ENCODE measurements at places on chromosomes 3 and 15. TPM values are rescaled to one million over a fixed set of nuclear protein-coding genes. Genes with fewer than 3 reads are reported as not detected.

C3orf85 gene
- total RNA-seq, result not detected

ZNF385D gene
- 25.5 TPM for total RNA-seq

LRIG1 gene
- total RNA-seq, result 108 TPM

ABHD17C gene
- 5.5 TPM for total RNA-seq

HGD gene
- total RNA-seq, result not detected

CFAP100 gene
- 2.8 TPM for total RNA-seq

COL6A5 gene
- not detected for total RNA-seq

PYGO1 gene
- total RNA-seq, result 38.0 TPM

- no peaks in the 10 kb centered on the region for H3K36me3 ChIP-seq
- H3K4me1 ChIP-seq, result no peaks in the 10 kb centered on the region
- H3K27ac ChIP-seq, result peak overlapping the region; percentile 79
- H3K27me3 ChIP-seq, result no peaks in the 10 kb centered on the region
- H3K4me3 ChIP-seq, result no peak overlapping the region
- DNase-seq, result peak; percentile 32
These were observed 59.8 kb upstream of the PSMD6 start for GRCh38 chr3:64082961-64083541.

DNA sequence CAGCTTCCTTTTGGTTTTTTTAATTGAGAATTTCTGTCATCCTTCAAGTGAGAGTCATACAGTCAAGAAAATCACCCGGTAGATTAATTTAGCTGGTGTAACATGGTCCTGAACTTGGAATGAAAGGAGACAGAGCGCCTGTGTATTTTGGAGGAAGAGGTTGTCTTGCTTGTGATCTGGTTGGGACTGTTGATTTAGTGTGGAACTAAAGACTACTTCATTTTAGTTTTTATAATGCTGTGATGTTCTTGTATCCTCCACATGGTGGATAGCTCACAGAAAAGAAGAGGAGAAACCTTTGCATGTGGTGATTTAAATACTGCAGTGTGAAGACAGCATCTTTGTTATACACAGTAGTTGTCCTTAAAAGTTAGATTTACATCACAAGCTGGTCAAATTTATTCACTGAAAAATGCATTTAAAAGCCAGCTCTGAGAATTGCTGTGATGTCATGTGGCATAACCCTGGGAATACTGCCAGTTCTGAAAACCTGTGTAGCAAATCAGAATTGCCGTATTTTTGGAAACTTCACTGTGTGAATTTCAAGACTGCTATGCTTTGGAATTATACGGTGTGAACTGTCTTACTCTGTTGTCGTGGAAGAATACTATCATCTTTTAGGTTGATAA lies 268.5 kb downstream of the PTPRG start:
- no peaks in the 10 kb centered on the region for H3K27me3 ChIP-seq
- no peaks in the 10 kb centered on the region for H3K4me1 ChIP-seq
- no peaks in the 10 kb centered on the region for H3K36me3 ChIP-seq

DNA sequence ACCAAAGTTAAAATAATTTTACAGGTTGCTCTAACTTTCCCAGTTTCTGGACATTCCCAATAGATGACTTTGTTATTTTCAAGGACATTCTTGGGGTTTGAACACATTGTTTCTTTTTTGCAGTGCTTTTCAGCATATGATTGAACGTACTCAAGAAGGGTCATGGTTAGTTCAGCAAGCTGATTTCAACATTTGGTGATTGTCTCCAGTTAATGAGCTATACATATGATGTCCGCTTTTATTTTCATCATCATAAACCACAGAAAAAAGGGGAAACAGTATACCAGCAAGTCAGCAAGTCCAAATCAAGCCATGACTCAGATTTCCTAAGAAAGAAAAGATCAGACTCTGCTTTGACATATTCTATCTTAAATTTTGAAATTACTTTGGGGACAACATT lies 69.4 kb downstream of the B3GALNT1 start:
- no peak overlapping the region for H3K4me3 ChIP-seq
- no peak for DNase-seq
- no peaks in the 10 kb centered on the region for H3K4me1 ChIP-seq
- H3K27me3 ChIP-seq, result no peaks in the 10 kb centered on the region

DNA sequence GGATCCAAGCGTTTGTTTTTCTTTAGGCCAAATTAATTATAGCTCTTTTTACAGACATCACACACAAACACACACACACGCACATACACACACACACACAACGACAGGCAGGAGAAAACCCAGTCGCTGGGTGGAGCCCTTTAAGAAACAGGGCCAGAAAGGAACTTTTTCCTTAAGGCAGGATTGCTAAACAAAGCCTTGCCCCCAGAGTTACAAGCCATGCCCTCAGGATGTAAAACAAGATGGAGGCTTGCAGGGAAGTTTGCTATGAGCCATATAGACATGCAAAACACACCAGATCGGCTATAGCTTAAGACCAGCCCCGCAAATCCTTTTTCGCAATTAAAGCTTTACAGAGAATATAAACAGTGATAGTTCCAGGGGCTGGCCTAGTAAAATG lies 16.3 kb upstream of the IQCF2 start:
- H3K27ac ChIP-seq, result no peak overlapping the region
- no peak for DNase-seq
- no peaks in the 10 kb centered on the region for H3K36me3 ChIP-seq
- no peak overlapping the region for H3K4me3 ChIP-seq
- no peaks in the 10 kb centered on the region for H3K27me3 ChIP-seq

GRCh38 chr15:62749036-62749815 lies 293.3 kb upstream of the TPM1 start:
- no peak overlapping the region for H3K4me3 ChIP-seq
- H3K27me3 ChIP-seq, result no peaks in the 10 kb centered on the region
- no peak for DNase-seq

DNA sequence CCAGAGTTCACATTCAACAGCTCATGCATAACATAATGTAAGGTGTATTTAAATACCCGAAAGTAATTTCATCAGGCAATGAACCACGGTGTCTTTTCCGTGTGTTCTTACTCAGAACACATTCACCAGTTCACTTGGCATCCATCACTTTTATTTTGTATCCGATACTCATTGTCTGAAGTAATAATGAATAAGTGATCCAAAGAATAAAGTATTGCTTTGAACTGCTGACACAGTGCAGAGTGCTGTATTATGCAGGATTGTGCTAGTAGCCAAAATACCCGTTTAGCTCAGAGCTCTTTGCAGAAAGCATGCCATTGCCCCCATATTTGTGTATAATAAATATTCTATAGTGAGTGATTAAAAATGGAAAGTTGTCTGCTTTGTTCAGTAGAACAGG lies 460.9 kb upstream of the KCNMB2 start:
- no peak overlapping the region for H3K27ac ChIP-seq
- H3K27me3 ChIP-seq, result no peaks in the 10 kb centered on the region
- no peak for DNase-seq
- peaks cover 3% of the 10 kb centered on the region for H3K4me1 ChIP-seq
- no peaks in the 10 kb centered on the region for H3K36me3 ChIP-seq

DNA sequence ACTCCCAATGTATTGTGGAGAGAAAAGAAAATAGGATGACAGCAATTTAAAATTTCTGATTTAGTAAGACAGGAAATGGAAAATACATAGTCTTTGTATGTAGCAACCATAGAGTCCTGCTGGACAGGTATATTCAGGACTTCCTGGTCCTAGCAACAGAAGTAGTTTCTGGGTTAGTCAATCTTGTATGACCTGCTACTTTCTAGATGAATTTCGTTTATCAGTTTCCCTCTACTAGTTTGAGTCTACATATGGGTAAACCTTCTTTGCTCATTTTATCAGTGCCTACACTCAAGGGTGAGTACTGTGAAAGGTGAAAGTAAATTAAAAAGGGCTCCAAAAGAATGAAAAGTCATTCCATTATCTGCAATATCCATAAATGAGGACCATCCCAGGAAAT lies 309.8 kb downstream of the UNC13C start:
- no peaks in the 10 kb centered on the region for H3K4me1 ChIP-seq
- no peak overlapping the region for H3K4me3 ChIP-seq
- no peak for DNase-seq
- no peaks in the 10 kb centered on the region for H3K27me3 ChIP-seq
- no peaks in the 10 kb centered on the region for H3K36me3 ChIP-seq
- no peak overlapping the region for H3K27ac ChIP-seq

DNA sequence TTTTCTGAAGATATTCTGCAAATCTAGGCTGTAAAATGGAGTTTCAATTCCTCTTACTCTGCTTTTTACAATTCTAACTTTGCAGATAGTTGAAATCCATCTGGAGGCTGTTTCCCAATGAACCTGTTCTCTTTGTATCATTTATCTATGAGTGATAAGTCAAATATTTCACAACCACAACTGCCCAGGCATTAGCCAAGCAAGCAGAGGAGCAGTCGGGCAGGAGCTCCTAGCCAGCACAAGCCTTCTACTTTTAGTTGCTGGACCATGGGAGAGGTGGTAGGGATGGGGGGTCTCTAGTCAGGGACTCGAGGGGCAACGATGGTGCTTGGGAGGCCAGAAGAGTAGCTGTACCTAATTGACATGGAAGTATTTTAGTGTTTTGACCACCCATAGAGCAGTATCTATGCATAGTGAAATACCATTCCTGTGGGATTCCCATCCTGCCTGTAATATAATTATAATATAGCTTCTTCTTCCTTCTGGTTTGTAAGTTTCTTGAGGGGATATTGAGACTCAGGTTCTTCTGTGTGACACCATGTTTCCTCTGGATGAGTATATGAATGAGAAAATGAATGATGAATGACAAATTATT lies 353.5 kb upstream of the IL12A start:
- H3K4me3 ChIP-seq, result no peak overlapping the region
- DNase-seq, result no peak
- no peaks in the 10 kb centered on the region for H3K27me3 ChIP-seq
- no peak overlapping the region for H3K27ac ChIP-seq

GRCh38 chr3:126654571-126655383 lies at the start of gene TXNRD3:
Gene TXNRD3 (minus strand): TSS chr3:126655124.
- peak within 1 kb of the TSS; percentile 83 for H3K4me3 ChIP-seq
- H3K27ac ChIP-seq, result peak within 1 kb of the TSS; percentile 78
- DNase-seq, result peak; percentile 81
- H3K4me1 ChIP-seq, result no peaks in the 10 kb centered on the region
- H3K36me3 ChIP-seq, result no peaks in the 10 kb centered on the region

GRCh38 chr3:87203809-87204208 lies 23.3 kb upstream of the CHMP2B start:
- H3K27ac ChIP-seq, result no peak overlapping the region
- no peaks in the 10 kb centered on the region for H3K27me3 ChIP-seq
- no peaks in the 10 kb centered on the region for H3K4me1 ChIP-seq
- no peak for DNase-seq
- H3K4me3 ChIP-seq, result no peak overlapping the region
- H3K36me3 ChIP-seq, result no peaks in the 10 kb centered on the region

- H3K27ac ChIP-seq, result peak overlapping the region; percentile 87
- DNase-seq, result no peak
- no peaks in the 10 kb centered on the region for H3K36me3 ChIP-seq
These were observed 951 bp downstream of the TARS3 start for GRCh38 chr15:101723171-101723873.

DNA sequence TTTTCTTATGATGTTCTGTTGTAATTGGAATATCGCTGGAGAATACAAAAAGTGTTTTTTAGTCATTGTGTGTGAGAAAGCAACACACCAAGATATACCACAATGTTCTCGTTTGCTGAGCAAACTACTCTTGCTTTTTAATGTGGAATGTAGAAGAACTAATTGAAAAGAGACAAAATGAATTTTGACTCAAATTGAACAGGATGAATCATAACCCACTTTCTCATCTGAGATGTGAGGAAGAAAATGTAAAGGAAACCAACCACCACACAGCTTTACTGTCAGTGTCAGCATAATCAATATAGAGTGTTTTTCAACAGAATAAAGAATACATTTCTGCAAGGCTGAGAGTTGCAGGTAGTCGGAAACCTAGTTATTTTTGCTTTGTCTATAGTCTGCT lies 448.8 kb upstream of the TPRG1 start:
- DNase-seq, result no peak
- no peaks in the 10 kb centered on the region for H3K4me1 ChIP-seq
- H3K4me3 ChIP-seq, result no peak overlapping the region
- no peak overlapping the region for H3K27ac ChIP-seq
- no peaks in the 10 kb centered on the region for H3K27me3 ChIP-seq

DNA sequence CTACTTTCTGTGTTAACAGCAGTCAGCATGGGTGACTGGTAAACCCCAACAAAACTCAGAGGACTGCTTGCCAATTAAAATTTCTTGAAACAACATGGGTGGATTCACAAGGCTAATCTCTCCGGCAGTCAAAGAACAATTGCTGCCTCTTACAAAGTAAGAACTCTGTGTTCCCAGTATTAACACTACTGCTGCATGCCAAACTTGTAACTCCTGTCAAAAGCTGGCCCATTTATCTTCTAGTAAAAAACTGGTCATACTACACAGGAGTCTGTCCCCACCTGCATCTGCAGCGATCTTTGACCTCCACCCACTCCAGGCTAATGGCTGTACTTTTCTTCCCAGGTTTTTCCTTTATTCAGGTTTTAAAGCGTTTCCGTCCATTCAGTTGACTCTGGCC lies 8.7 kb upstream of the ZNF589 start:
- no peaks in the 10 kb centered on the region for H3K27me3 ChIP-seq
- no peak for DNase-seq
- no peaks in the 10 kb centered on the region for H3K4me1 ChIP-seq
- H3K36me3 ChIP-seq, result no peaks in the 10 kb centered on the region
- H3K27ac ChIP-seq, result no peak overlapping the region

- H3K4me1 ChIP-seq, result no peaks in the 10 kb centered on the region
- no peak for DNase-seq
- H3K27ac ChIP-seq, result no peak overlapping the region
- no peaks in the 10 kb centered on the region for H3K27me3 ChIP-seq
- no peak overlapping the region for H3K4me3 ChIP-seq
- no peaks in the 10 kb centered on the region for H3K36me3 ChIP-seq
These were observed 160.7 kb downstream of the PDE8A start for GRCh38 chr15:85142312-85142711.

DNA sequence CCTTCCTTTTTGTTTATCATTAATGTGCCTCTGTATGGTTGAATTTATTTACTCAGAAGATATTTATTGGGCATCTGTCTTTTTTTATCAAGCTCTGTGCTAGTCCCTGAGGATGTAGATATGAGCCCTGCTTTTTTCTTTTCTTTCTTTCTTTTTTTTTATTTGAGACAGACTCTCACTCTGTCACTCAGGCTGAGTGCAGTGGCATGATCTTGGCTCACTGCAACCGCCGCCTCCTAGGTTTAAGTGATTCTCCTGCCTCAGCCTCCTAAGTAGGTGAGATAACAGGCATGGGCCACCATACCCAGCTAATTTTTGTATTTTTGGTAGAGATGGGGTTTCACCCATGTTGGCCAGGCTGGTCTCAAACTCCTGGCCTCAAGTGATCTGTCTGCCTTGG lies 58.5 kb downstream of the MBNL1 start:
- H3K4me1 ChIP-seq, result peaks cover 23% of the 10 kb centered on the region
- no peak for DNase-seq
- no peaks in the 10 kb centered on the region for H3K36me3 ChIP-seq
- no peak overlapping the region for H3K4me3 ChIP-seq

- H3K27ac ChIP-seq, result no peak overlapping the region
- no peak for DNase-seq
- H3K4me3 ChIP-seq, result no peak overlapping the region
- no peaks in the 10 kb centered on the region for H3K27me3 ChIP-seq
- H3K36me3 ChIP-seq, result no peaks in the 10 kb centered on the region
These were observed 39.6 kb upstream of the SLCO3A1 start for GRCh38 chr15:91813924-91814323.

Measured in uterus (tissue), 4 donors.